ENCODE measurements at places on chromosomes 6 and 20. TPM values are rescaled to one million over a fixed set of nuclear protein-coding genes. Genes with fewer than 3 reads are reported as not detected.

Gene HAO1
- not detected for total RNA-seq

DNA sequence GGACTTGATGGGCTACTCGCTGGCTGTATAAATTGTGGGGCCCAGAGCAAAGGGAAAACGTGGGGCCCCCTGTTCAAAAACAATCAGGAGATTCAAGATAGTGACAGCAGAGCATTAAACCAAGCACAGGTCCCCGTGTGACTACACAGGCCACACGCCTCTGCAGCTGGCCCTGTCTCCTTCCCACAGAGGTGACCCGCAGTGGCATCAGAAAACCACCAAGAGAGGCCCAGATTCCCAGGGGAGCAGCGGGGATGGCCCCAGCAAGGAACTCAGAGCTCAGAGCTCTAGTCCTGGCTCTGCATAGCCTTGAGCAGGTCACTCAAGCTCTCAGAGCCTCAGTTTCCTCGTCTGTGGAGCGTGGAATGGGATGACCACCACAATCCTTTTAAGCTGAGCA lies 57.6 kb downstream of the CPNE5 start:
- DNase-seq, result no peak
- H3K27me3 ChIP-seq, result no peaks in the 10 kb centered on the region
- no peaks in the 10 kb centered on the region for H3K36me3 ChIP-seq
- peaks cover 18% of the 10 kb centered on the region for H3K4me1 ChIP-seq
- H3K27ac ChIP-seq, result no peak overlapping the region

GRCh38 chr6:13554929-13555333 lies 19.5 kb upstream of the SIRT5 start:
- DNase-seq, result no peak
- H3K27ac ChIP-seq, result peak overlapping the region; percentile 74
- peaks cover 20% of the 10 kb centered on the region for H3K4me1 ChIP-seq

DNA sequence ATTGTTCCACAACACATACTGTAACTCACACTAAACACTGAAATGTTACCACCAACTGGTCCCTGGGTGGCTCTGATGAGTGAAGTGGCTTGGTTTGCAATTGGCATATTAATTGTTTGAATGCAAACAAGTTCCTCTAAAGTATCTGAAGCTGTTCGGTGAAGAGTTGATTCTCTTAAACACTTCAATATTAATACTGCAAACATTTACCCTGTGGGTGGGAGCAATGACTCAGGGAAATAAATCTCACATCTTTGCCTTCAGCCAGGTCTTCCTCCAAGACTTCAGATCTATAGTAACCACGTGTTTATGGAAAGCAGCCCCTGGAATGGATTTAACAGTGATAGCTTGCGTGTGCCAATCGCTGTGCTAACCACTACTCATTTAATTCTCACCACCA lies 176.0 kb downstream of the MAFB start:
- H3K4me1 ChIP-seq, result no peaks in the 10 kb centered on the region
- H3K4me3 ChIP-seq, result no peak overlapping the region
- no peak overlapping the region for H3K27ac ChIP-seq
- no peaks in the 10 kb centered on the region for H3K27me3 ChIP-seq

DNA sequence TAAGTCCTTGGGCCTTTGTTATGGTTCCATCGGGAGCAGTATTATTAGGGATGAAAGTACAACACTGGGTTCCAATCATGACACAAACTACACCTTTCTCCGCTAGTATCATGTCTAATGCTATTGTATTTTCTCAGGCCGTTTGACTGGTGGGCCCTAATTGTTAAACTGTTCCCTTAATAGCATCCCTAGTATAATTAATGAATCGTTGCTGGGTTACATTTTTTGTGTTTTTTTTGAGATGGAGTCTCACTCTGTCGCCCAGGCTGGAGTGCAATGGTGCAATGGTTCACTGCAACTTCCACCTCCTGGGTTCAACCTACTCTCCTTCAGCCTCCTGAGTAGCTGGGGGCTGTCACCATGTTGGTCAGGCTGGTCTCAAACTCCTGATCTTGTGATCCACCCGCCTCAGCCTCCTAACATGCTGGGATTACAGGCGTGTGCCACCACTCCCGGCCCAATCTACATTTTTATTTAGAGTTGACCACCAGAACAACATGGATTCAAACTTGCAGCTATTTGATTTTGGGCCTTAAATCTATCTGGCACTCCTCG lies 4.1 kb upstream of the ZNFX1 start:
- peak overlapping the region; percentile 91 for H3K4me3 ChIP-seq
- H3K27me3 ChIP-seq, result no peaks in the 10 kb centered on the region
- peaks cover 77% of the 10 kb centered on the region for H3K36me3 ChIP-seq
- no peak for DNase-seq
- H3K27ac ChIP-seq, result no peak overlapping the region

GRCh38 chr6:140051521-140052512 lies 677.4 kb upstream of the CITED2 start:
- H3K27me3 ChIP-seq, result no peaks in the 10 kb centered on the region
- H3K4me3 ChIP-seq, result no peak overlapping the region
- DNase-seq, result no peak
- no peaks in the 10 kb centered on the region for H3K4me1 ChIP-seq

Measured in lower lobe of right lung (tissue), 2 donors.